Nucleus accumbens (tissue), 56 donors: ENCODE measurements at places on chromosomes 4 and X.

- no peak for DNase-seq
Measured at GRCh38 chrX:19798423-19798822, 89.0 kb downstream of the SH3KBP1 start.

GRCh38 chr4:124745985-124746801, 33.7 kb upstream of the ANKRD50 start:
- DNase-seq: no peak

GRCh38 chr4:87995435-87995834, 12.0 kb upstream of the PKD2 start:
- no peak for DNase-seq

DNA sequence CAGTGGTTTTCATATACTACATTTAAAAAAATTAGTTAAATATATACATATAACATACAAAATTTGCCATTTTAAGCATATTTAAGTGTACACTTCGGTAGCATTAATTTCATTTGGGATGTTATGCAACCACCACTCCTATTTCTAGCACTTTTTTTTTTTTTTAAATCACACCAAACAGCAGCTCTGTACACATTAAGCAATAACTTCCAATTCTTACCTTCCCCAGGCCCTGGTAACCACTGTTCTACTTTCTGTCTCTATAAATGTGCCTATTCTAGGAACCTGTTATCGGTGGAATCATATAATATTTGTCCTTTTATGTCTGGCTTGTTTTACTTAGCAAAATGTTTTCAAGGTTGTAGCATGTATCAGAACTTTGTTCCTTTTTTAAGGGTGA, 39.1 kb downstream of the TMEM164 start:
- no peak for DNase-seq

- DNase-seq: peak; percentile 11
Measured at GRCh38 chrX:154051201-154051810, 31.6 kb upstream of the IRAK1 start.

GRCh38 chr4:163484906-163485305, 9.6 kb upstream of the TMA16 start:
- no peak for DNase-seq

DNA sequence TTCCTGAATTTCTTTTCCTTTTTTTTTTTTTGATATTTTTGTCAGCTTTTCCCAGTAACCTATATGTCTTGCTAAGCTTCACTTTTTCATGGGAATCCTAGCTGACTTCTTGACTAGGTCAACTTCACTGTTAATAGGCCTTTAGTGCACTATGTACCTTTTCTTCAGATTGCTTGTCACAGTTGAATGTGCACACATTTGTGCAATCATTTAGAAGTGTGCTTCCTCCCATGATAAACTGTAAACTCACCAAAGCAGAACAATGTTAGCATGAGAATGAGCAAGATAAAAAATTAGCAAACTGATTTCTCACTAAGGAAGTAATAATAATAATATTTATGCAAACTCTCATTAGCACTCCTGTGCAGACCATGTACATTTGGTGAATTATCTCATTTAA, 173.2 kb downstream of the PABPC4L start:
- DNase-seq: no peak

DNA sequence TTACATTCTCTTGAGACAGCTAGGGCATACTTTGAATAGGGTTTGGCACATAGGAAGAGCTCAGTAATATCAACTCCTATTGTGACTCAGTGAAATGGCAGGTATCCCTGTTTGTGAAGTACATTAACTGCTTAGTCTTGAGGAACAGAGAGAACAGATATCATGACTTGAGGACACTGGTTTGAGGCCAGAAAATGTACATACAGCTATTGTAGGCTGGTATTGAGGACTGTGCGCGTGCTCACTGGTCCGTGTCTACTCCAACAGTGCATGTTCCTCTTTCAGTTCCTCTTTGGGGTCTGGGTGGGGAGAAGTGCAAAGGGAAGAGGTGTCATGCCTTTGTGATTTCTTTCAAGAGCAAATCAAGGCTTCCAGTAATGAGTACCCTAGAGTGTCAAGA, 34.6 kb upstream of the TBC1D9 start:
- peak; percentile 6 for DNase-seq

DNA sequence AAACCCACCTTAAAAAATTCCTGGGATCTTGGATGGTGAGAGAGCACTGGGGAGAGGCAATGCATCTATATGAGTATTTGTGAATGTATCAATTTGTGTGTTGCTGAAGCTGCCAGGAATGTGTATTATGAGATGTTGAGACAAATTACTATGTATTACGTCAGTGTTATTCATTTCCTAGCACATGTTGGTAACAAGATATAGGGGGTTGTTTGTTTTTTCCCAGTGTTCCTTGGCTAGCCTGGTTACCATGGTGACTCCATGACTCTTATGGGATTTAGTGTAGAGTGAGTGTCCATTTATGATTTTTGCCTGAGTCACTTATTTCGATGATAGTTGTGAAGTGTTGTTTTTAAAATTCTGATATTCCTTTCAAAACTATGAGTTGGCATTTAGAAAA, 65.6 kb downstream of the RAB40A start:
- no peak for DNase-seq

GRCh38 chr4:185656467-185656931, 121.2 kb upstream of the PDLIM3 start:
- peak; percentile 14 for DNase-seq

GRCh38 chr4:158625544-158625943, 46.1 kb downstream of the C4orf46 start:
- DNase-seq: no peak

DNA sequence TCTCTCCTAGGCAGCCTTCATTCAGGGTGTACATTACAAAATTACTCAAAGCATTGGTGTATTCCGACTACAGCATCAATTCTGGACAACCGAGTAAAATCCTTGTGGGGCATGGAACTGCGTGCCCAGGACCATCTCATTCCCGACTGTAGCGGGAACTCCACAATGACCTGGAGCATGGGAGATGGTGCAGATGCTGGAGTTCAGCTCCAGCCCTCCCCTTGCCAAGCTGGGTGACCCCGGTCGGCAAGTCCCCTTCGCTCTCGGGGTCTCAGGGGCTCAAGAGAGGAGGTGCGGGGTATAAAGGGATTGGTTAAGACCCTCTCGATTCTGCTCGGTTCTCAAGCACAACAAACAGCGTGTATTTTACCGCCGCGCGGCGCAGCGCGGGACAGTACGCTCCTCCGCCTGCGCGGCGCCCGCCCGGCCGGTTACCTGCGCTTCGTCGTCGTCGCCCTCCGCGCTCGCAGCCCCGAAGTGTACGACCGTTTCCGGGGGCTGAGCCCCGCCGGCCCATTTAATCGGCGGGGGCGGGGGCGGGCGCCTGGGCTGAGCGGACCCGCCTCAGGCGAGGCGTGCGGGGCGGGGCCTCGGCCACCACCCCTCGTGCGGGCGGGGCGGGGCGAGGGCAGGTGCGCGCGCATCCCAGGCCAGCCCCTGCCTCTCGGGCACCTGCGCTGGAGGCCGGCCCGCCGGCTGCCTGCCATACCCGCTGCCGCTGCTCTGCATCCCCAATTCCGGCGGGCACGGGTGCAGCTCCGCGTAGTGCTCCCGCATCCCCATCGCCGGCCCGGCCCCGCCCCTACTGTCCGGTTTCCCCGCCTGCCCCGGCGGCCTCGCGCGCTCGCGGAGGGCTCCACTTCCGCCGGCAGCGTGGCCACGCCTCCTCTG, at the start of gene G6PD:
G6PD (minus strand) TSS at position 493 of the 891 bp plus-strand sequence. CDS start 691 bp downstream, outside the sequence.
- DNase-seq: peak; percentile 82

DNA sequence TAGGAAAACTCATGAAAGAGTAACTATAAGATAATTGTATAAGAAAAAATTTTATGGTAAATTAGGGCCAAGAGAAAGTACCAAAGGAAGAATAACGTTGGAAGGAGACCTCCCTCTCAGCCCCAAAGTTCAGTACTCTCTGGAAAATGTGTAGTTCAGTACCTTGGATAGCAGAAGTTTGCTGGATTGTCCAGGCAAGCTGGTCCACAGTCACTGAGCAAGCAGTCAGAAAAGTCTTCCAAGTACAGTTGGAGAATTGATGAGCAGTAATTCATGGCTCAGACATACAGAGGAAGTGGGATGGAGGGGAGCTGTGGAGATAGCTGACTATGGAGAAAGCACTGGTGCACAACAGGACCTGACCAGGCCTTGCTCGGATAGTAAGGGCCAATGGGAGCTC, 598.2 kb upstream of the NDST4 start:
- no peak for DNase-seq

- no peak for DNase-seq
Measured at GRCh38 chr4:182124359-182124758, 118.8 kb upstream of the TENM3 start.

GRCh38 chrX:110985470-110985869, 110.5 kb upstream of the PAK3 start:
- no peak for DNase-seq

GRCh38 chr4:100742045-100742444, 224.2 kb upstream of the EMCN start:
- DNase-seq: no peak
